T-helper 22 cell (primary cell): ENCODE measurements at places on chromosomes 4 and X.

- no peak for DNase-seq
These were observed 13.6 kb downstream of the UVSSA start for GRCh38 chr4:1360423-1361283.

GRCh38 chr4:124564121-124564520, 148.4 kb downstream of the ANKRD50 start:
- DNase-seq: no peak

GRCh38 chr4:74967324-74967723, 34.4 kb downstream of the PARM1 start:
- no peak for DNase-seq

- DNase-seq: no peak
These were observed 90.3 kb downstream of the ATP11C start for GRCh38 chrX:139842326-139843185.

- DNase-seq: no peak
These were observed 23.0 kb downstream of the MAP7D3 start for GRCh38 chrX:136227948-136228838.

GRCh38 chr4:186131935-186132334, 27.4 kb downstream of the FAM149A start:
- DNase-seq: no peak
